Pons (tissue), 1 donor: ENCODE measurements at places on chromosomes 12 and 14.

- no peak for DNase-seq
Measured at GRCh38 chr12:56601503-56601902, 28.6 kb downstream of the BAZ2A start.

- no peak for DNase-seq
Measured at GRCh38 chr12:76450690-76451089, 102.5 kb upstream of the BBS10 start.

DNA sequence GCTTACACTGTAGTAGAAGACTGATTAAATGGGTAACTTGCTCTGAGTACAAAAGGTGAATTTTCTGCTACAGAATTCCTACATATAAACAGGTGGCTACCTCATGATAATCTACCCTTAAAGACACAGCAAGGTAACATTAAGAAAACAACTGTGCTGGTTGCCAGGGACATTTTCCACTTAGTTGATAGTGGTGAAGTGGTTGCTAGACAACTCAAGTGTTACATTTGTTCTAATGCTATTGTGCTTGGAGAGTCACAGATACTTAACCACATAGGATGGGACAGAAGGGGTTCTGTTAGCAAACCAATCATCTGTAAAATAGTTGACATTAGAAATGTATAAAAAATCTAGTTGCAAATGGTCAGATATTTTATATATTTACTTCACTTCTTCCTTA, 870.3 kb upstream of the SEL1L start:
- no peak for DNase-seq

DNA sequence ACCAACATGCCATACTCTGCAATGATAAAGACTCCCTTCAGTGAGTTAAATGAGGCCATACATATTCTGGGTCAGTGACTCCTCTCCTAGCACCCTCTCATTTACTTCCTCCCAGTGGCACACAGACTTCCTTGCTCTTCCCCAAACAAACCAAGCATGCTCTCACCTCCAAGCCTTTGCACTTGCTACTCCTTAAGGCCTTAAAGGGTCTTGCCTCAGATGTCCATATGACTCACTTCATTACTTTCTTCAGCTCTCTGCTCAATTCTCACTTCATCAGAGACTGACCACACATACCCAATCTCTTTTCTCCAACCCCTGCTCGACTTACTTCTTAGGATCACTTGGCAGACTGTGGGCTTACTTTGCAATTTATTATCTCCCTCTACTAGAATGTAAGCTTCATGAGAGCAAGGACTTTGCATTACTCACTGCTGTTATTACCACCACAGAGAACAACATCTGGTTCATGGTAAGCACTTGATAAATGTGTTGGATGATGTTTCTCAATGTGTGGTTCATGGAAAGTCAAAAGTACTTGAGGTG, 22.8 kb downstream of the DDX24 start:
- DNase-seq, result no peak

- peak; percentile 37 for DNase-seq
Measured at GRCh38 chr14:32947792-32948191, 9.1 kb downstream of the NPAS3 start.

GRCh38 chr12:4997939-4998338, 45.7 kb upstream of the KCNA5 start:
- DNase-seq, result no peak

DNA sequence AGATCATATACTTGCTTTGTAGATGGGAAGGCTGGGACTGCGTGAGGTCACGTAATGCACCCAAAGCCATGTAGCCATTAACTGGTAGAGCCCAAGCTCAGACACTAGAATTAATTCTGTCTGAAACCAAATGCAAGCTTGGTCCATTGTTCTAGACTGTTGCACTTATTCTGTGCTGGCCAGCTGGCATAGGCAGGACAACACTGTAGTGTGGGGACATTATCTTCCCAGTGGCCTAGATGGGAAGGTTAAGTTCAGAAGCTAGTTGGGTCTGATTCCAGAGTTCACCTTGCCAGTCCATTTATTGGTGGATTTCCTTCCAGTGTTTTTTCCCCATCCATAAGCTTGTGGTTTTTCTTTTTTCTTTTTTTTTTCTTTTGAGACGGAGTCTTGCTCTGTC, 39.1 kb downstream of the KLC1 start:
- peak; percentile 17 for DNase-seq

DNA sequence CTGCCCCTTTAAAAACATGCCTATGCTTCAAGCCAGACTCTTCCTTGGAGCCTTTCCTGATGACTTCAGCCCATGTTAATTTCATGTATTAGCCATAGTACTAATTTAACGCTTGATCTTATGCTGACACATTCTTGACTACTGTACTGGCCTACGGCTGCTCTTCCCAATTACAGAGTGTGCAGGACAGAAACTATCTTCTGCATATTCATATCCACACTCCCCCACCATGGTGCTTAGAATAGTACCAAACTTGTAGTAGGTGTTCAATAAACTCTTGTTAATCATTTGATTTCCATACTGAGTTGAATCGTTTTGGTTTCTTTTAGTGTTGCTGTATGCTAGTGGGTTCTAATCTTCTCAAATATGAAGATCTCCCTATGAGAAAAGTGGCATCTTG, 21.8 kb upstream of the DGLUCY start:
- no peak for DNase-seq

DNA sequence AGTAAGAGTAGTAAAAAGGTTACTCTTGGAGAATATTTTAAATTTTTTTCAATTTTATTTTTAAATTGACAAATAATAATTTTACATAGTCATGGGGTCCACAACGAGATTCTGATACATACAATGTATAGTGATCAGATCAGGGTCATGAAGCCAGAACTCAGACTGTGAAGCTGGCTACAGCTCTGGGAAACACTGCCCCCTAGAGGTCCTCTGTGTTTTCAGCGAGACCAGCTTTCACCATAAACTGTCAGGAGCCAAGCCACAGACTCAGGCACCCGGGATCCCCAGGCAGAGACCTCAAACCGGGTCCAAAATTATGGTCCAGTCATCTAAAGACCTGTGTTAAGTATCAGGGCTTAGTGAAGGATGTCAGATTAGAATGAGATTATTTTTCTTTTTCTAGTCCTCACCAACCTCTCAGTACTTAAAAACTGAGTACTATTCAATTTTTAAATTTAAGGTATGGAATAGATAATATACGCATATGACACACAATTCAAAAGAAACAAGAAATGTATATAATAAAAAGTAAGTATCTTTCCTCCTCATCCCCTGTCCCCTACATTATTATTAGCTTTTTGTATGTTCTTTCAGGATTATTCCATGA, 397.1 kb downstream of the MDGA2 start:
- peak; percentile 67 for DNase-seq

- peak; percentile 88 for DNase-seq
Measured at GRCh38 chr14:63203618-63204406, 431 bp upstream of the RHOJ start.

DNA sequence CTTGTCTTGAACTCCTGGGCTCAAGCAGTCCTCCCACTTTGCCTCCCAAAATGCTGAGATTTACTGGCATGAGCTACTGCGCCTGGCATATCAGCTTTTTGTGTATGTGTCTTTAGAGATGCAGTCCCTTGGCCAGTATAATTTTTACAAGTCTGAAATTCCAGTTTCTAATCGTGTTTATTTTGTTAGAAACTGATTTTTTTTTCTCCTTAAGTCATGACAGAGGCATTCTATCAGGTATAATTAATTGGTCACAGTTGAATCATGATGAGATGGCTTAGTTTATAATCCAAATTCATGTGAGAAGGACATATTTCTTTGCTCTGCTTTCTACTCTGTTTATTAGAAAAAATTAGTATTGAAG, 98.9 kb downstream of the PCNX1 start:
- DNase-seq, result no peak

DNA sequence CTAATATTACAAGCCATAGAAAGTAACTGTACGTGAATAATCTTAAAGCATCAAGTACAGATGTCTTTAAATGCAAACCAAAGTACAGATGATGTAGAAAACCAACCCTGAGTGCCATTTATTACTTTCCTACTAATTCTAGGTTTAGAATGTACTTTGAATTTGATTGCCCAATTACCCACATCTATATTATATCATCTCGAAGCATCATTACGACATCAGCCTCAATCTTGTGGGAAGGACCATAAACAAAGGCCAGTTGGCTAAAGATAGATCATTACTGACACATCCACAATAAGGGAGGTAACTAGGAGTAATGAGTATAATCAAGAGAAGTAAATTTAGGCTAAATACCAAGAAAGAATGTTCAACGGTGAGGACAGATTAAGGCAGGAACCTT, 478.9 kb downstream of the BCAT1 start:
- DNase-seq, result no peak

GRCh38 chr12:96493106-96493505, 3.7 kb downstream of the CFAP54 start:
- no peak for DNase-seq

DNA sequence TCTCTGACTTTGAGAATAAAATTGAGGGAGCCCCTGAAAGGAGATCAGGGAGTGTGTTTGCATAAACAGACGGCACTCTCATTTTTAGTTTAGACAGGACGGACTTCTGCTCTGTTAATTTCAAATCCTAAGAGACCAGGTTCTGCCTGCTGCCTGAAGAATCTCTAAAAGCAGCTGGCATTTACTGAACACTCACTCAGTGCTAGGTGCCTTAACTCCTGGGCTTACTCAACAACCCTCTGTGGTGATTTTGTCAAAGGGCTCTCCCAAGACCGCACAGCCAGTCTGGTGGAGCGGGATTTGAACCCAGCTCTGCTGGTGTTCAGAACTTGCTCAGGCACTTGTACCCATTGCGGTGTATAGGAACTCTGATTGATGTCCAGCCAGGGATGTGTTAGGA, 2.2 kb downstream of the ORAI1 start:
- no peak for DNase-seq

DNA sequence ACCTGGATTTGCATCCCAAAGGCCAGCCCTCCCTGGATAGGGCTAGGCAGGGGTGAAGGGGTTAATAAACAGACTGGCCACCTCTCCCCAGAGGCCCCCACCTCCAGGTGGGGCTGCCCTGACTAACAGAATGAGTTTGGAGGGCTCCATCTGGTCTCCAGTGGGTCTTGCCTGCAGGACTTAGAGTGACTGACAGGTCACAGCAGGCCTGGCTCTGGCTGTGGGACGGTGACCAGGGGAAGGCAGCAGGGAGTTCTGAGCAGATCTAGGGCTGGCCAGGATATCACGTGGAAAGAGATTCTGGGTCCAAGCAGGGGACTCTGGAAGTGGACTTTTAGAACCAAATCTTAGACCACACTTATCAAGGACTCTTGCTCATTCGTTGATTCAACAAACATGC, 40.9 kb upstream of the LHX5 start:
- DNase-seq, result no peak

GRCh38 chr12:21223930-21224329, 92.9 kb downstream of the SLCO1B1 start:
- peak; percentile 10 for DNase-seq

DNA sequence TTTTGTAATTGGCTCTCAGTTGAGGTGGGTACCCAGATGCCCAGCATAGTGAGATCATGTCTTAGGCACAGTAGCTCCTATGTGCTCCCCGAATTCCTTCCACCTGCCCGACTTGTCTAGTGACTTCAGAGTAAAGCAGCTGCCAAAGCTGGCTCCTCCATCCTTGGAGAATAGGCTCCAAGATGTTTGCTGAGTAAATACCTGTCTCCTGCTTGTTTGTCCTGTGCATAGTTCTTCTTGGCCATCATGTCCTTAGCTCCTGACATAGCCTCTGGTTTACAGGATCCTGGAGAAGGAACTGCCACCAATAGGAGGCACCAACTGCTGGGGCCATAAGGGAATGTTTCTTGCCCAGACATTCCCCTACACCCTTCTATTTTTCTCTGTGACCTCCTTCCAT, 52.6 kb upstream of the CISTR start:
- DNase-seq, result no peak

DNA sequence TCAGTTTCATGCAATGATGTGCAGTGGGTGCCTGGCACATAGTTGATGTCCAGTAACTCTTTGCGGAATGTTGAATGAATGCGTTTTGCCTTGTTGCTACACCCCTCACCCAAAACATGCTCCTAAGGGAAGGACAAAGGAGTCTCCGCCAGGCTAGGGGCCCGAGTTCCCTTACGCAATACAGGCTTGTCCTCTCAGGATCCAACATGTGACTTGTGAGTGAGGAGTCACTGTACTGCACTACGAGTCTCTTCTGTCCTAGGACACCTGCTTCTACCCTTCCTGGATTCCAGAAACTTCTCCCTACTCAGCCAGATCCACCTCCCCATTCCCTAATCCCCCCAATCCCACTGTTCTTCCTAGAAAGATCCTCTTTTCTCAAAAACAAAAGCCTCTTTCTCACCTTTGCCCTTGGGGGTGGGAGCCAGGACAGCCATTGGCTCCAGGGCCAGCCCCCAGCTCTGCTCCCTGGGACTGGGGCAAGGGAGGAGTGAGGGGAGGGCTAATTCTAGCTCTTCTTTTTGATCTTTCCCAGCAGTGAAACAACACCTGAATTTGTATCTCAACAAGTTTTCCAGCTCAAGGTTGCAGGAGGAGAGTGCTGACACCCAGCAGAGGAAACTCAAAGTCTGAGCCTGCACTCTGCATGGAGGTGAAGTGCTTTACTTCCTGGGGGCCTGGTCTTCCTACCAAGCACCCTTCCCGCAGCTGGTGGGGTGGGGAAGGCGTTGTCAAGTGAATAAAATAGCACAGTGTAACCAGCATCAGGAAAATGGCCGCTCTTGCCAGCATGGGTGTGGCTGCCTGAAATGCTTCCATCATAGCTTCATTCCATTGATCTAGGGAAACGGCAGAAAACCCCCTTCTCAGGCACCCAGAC, 3.4 kb upstream of the OTUB2 start:
- no peak for DNase-seq

DNA sequence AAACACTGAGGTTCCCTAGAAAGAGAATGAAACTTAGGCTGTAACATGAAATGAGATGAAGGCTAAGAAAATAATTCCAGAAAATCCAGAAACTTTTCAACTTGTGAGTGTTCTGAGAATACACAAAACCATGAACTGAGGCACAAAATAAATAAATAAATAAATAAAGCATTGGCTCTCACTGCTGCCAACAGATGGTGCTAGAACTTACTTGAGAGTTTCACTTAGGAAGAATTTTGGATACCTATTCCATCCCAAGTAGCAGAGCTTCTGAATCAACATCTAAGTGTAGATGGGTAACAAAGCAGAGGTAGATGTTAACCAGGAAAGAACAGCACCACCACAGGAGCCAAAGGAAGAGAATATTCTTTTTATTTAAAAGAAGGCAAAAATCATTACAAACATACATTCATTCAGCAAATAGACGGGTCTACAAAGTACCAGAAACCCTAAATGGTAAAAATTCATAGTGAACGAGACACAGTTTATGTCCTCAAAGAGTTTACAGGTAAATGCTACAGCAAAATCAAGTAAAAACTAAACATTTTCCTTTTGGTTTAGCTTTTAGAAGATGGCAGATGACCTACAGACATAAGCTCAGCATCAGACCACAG, 16.7 kb downstream of the EPS8 start:
- DNase-seq, result peak; percentile 81

GRCh38 chr12:5124401-5124800, 80.7 kb downstream of the KCNA5 start:
- no peak for DNase-seq

DNA sequence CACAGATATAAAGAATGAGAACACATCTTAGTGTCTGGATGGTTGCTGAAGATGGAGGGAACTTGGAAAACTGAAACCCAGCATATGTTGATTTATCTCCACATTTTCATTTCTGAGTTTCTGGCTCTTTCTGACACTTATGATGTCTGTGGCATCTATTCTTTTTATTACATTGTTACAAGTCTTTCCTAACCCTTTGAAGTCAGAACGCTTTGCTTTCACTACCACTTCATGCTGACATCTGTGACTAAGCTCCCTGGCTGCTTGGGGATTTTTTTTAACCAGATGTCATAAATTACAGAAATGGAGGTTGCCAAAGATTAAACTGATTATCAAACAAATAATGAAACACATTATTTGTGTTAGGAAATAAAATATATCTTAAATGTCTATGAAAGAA, 188.7 kb downstream of the KITLG start:
- no peak for DNase-seq

GRCh38 chr14:84272290-84272721, 1257.6 kb upstream of the FLRT2 start:
- DNase-seq, result no peak
